AG04450 (cell line): ENCODE measurements at places on chromosomes 12 and 14.
A peak's percentile ranks its signal among the peaks of the same experiment; 100 is the strongest.

DNA sequence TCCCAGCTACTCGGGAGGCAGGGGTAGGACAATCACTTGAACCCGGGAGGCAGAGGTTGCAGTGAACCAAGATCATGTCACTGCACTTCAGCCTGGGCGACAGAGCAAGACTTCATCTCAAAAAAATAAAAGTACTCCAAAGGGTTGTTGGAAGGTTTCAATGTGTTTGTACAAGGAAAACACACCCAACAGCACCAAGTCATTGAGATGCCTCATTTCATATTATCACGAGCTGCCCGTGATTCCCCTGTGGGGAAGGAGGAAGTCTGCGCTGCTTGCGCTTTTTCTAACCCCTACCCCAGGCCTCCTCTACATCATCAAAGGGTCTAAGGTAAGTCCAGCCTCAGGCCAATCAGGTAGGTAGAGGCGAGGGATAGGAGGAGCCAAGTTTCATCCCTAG, 73.6 kb downstream of the KDM2B start:
- no peak for DNase-seq

GRCh38 chr14:93974299-93974698, 2.1 kb downstream of the ASB2 start:
- DNase-seq, result no peak

GRCh38 chr12:27257104-27257843, 13.2 kb downstream of the STK38L start:
- no peak for DNase-seq

DNA sequence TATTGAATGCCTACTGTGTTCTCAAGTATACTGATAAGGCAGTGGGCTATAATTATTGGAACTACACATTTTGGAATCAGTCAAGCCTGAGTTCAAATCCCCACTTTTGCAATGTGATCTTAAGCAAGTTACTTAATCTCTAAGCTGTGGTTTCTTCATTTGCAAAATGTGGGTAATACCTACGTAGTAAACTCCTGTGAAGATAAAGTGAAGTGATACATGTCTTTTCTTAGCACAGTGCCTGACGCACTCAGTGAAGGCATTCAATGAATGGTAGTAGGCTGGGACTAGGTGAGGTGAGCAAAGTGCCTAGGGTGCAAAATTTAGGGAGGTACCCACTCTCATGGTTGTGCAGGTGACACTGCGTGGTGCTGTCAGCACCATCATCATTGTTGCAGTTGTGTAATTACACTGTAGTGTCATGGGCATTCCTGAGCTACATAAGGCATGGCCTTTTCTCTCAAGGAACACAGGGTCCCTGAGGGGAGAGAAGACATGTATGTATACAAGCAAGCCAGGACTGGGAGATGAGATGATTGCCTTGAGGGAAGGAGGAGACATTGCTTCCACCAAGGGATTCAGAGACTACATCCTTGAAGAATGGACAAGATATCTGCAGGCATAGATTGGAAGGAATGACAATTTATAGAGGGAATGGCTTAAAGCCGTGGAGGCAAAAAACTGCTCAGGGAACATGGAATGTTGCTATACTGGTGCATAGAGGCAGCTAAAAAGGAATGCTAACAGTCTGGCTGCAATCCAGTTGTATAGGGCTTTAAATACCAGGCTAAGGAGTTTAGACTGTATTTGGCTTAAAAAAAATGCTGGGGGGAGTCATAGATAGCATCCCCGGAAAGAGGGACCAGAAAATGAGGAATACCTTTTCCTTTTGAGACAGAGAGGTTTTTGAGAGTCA, 129.2 kb upstream of the ARHGAP5 start:
- no peak for DNase-seq

DNA sequence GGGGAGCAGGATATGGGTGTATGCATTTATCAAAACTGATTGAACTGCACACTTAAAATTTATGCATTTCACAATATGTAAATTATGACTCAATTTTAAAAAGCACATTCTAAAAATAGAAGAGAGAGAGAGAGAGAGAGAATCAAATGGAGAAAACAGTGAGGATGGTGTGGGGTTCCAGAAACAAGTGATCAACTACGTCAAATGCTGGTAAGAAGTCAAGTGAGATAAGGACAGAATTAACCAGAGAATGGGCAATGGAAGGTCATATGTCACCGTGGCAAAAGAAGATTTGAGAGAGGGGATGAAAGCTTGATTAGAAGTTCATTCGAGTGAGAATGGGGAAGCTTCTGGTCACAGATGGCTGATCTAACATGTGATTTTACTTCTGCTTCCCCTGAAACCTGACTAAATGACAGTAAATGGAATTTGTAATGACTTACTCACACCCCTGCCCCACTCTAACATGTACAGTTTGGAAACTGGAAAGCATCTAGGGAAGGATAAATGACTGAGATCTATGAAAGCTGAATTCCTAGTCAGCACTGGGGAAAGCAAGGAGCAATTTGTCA, 276.5 kb upstream of the AMIGO2 start:
- DNase-seq, result no peak

DNA sequence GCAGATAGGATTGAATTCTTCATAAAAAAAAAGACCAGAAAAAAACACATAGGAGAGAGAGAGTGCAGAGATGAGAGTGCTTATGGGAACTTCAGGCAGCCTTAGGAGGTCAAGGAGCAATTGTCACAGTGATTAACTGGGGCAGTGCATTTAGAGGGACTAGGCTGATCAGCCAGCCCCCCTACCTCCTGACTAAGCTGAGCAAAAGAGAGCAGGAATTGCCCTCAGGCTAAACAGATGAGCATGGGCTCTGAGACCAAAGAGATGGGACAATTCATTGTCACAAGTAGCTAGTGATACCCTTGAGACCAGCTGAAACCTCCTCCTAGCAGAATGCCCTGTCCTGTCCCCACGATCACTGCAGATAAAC, 124.0 kb downstream of the BTG1 start:
- no peak for DNase-seq

- DNase-seq, result no peak
Observed at GRCh38 chr12:19095756-19096480, 33.6 kb upstream of the PLEKHA5 start.

- no peak for DNase-seq
Observed at GRCh38 chr12:114662512-114663177, 21.3 kb downstream of the TBX3 start.

DNA sequence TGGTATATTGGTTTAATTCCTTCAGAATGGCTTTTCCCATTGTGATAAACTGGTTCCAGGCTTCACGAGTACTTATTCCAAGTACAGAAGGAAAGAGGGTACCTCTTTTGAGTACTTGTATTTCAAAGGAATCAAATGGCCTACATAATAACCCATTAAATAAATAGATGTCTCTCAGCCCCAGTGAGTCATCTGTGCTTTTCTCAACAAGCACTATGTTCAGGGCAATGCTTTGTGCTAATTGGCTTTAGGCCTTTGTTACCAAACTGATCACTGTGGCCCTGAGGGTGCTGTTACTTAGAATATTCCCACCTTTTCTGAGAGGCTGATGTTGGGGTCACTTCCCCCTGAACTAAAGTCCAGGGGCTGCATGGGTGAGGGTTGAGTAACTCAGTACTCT, 107.1 kb downstream of the LRRK2 start:
- DNase-seq, result no peak

DNA sequence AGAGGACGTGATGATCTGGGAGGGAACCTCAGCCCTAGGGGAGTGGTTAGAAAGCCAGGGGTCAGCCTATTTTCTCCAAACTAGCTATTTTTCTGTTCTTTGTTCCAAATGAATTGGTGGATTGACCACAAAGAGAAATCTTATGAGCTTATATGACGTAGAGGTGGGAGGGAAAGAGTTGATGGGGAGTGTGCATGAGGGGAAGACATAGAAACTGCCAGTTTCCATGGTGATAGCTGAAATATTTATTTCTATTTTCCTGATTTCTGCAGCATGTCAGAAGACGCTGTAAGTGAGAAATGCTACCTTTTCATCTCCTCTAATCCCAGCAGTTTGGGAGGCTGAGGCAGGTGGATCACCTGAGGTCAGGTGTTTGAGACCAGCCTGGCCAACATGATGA, 51.4 kb upstream of the CISTR start:
- DNase-seq, result no peak

DNA sequence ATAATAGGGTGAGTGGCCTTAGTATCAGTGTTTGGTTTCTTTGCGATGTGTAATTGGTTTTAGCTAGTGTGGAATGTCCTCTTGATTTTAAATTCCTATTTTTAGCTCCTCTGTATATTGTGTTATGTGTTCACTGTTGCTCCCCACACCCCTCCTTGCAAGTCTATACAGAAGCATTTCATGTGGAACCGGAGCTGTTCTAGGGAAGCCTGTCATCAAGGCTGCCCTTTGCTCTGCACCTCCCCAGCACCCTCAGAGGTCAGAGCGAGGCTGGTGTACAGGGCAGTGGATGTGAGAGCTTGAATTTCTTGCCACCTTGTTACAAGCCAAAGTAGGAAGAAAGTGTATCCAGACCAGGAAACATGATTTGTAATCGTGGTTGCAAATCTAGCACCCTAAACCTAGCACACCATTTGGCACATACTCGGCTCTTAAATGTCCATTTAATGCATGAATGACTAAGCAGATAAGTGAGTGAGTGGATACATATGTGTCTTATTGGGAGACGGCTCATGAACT, 376.8 kb downstream of the RGS6 start:
- no peak for DNase-seq

GRCh38 chr12:95446506-95446900, 27.4 kb upstream of the METAP2 start:
- DNase-seq, result no peak

- peak; percentile 80 for DNase-seq
Observed at GRCh38 chr12:5085896-5086295, 42.2 kb downstream of the KCNA5 start.

- DNase-seq, result peak; percentile 23
Observed at GRCh38 chr12:77049767-77050353, 15.5 kb downstream of the E2F7 start.

DNA sequence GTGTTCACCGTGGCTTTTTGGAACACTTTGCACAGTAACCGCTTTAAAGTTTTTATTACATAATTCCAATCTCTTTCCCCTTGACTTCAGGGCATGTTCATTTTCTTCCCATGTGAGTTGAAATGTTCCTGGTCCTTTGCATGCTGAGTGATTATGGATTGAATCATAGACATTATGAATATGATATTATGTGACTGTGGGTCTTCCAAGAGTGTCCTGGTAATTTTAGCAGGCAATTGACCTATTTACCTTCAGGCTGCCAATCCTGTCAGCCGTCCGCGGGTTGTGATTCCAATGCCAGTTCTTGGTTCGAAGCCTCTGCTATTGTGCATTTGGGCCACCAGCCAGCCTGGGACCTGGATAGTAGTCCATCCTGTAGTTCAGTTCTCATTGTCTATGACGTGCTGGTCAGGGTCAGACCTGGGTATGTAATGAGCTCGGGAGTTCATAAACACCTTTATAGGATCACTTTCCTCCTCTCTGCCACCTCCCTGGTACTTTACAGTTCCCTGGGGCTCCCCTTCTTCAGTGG, 32.6 kb upstream of the DDX11 start:
- DNase-seq, result no peak

GRCh38 chr14:81165188-81165587, 55.6 kb downstream of the GTF2A1 start:
- DNase-seq, result no peak

- DNase-seq, result no peak
Observed at GRCh38 chr12:116588390-116589028, 29.3 kb downstream of the MAP1LC3B2 start.

DNA sequence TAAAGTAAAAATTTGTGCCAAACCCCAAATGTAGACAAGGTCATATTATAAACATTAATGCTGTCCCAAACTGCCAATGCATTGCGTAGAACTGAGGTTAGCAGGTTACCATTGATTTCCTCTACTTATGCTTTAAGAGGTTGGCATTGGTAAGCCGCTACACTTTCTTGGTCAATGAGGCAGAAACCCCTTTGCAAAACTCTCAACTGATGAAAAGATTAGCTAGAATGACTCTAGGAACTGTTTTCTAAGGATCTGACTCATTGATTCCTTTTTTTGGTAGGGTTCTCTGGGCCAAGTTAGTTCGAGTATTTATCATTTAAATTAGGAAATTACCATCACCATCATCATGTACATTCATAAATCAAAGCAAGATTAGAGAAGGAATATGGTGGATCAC, 44.6 kb downstream of the HMGA2 start:
- DNase-seq, result no peak

- DNase-seq, result no peak
Observed at GRCh38 chr14:69695322-69696203, 71.4 kb upstream of the SRSF5 start.

GRCh38 chr14:56135001-56135400, 16.8 kb downstream of the PELI2 start:
- DNase-seq, result no peak

DNA sequence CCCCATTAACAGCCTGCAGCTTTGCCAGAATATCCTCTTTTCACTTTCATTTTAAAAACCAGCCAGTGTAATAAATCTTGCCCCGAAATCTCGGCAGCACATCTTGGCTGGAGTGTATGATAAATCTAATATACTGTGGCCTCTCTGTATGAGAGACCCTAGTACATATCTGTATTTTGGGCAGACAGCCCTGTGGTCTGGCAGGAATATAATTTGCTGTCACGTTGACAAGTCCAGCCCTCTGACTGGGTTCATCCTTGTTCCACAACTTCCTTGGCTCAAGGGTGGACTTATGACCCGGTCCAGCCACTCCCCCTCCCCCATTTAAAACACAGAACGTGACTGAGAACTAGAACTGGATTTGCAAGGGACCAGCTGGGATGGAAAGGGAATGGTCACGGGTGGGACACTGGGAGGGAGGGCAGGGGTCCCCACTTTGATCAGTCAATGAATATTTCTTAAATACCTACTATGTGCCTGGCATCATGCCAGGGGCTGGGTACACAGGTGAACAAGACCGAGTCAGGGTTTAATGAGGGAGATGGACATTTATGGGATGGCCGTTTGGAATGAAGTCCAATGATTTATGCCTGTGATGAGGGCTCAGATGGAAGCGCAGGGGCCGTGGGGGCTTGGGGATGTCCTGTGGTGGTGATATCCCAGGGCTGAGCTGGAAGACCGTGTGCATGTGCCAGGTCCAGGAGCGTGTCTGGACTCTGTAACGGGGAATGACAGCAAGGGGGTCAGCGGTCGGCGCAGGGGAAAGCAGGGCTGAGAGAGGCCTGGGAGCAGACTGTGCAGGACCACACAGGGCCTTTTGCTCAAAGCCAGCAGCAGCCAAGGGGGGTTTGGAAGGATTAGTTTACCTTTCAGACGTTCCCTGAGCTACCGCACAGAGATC, 190.5 kb downstream of the PHETA1 start:
- DNase-seq, result no peak

- no peak for DNase-seq
Observed at GRCh38 chr12:76548222-76548837, 11.2 kb downstream of the OSBPL8 start.

DNA sequence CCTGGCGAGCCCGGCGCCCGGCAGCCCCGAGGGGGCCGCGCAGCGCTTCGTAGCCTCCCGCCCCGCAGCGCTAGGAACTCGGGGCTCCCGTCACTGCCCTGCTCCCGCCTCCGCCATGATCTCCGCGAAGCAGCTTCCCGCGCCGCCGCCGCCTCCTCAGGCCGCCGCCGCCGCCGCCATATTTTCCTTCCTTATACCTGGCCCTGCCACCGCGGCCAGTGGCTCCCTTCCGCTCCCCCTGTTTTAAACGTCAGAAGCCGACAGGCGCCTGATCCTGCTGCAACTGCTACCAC, 286 bp downstream of the PPP4R3A start:
- no peak for DNase-seq

- DNase-seq, result no peak
Observed at GRCh38 chr12:30753233-30753632, 1.5 kb downstream of the CAPRIN2 start.
